ENCODE measurements at places on chromosomes 12 and 14. TPM values are rescaled to one million over a fixed set of nuclear protein-coding genes. Genes with fewer than 3 reads are reported as not detected.

GRCh38 chr12:30847259-30847658, 79.3 kb upstream of the TSPAN11 start:
- DNase-seq, result no peak

GRCh38 chr12:46843811-46844210, 18.0 kb upstream of the SLC38A4 start:
- no peak for DNase-seq

GRCh38 chr14:77674931-77675330, 32.9 kb downstream of the ALKBH1 start:
- no peak for DNase-seq

OR6C2 gene
- total RNA-seq, result not detected

- no peak for DNase-seq
Measured at GRCh38 chr14:96217376-96217913, 12.8 kb downstream of the BDKRB2 start.

DNA sequence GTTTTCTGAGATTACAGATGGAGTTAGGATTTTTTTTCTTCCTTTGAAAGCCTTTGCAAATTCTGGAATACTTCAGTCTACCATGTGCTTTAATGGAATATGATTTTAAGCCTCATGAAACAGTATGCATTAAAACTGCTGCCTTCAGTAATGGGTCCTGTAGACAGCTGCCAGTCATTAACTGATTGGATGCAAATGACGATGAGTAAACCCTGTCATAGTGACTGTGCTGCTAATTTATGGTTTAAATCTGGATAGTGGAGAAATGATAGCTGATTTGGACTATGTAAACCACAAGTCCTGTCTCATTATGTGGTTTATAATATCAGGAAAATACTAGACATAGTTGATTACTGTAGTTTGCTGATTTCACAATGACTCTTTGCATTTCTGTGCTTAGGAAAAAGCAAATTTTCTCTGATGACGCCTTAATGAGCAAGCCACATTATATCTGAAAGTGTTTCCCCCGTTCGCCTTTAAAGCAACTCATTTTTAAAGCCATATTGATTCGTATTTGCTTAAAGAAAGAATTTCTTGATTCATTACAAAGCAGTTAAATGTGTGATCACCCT, 217.6 kb downstream of the TMTC2 start:
- DNase-seq, result no peak

GRCh38 chr14:105060751-105061427, 4.3 kb downstream of the GPR132 start:
- DNase-seq, result peak; percentile 93

DNA sequence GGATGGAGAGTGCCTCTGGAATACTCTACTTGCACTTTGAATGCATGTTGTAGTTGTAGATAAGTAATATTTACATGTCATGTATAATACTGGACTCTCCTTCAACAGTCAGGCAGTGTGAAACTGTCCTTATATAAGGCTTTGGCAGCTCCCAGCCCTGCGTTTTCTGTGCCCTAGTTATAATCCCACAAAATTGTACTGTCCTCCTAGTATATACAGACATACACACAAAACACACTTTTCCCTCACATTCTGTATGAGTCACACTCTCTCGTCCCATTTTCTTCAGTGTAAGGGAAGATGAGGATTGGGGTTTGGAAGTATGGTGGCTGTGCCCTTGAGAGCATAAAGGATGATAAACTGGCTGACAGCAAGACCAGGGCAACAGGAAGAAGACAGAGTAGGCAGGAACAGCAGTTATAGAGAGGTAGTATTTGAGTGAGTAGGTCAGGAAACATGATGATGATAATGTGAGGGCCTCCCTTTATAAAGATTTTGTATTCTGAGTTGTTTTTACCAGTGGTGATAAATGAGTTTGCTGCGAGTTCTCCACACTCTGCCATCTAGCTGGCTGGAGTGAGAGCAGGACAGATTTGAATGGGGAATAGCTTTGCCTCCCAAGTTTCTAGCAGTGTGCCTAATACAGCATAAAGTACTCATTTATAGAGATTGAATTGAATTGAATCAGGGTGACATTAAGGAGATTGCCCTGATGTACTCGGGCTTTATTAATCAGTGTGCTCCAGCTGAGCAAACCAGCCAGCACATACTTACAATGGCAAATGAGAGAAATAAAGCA, 5.0 kb downstream of the CREBL2 start:
- no peak for DNase-seq

GRCh38 chr12:66052988-66053615, 77.4 kb downstream of the LLPH start:
- DNase-seq, result no peak

DNA sequence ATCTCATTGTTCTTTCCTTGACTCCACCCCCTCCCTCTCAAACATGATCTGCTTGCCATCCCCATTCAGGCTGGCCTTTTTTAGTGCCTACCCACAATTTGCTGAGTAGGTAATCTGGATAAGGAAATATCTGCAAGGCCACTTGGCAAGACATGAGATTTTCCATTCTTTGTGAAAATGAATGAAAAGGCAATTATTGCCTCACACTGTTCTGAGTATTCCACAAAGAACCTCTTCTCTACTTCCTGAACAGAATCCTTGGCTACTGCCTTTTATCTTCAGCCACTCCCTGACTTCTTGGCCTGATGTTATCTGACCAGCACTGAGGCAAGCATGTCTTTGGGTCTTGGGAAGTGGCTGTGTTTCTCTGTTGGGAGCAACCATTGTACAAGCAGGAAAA, 263.2 kb upstream of the ATP2B1 start:
- DNase-seq, result no peak

LTBR gene
- total RNA-seq, result 153 TPM

- DNase-seq, result no peak
Measured at GRCh38 chr14:92581966-92582566, 68.5 kb downstream of the RIN3 start.

- no peak for DNase-seq
Measured at GRCh38 chr12:56517854-56518253, 3.8 kb upstream of the RBMS2 start.

PSMB5 gene
- 114 TPM for total RNA-seq

CACNA2D4 gene
- total RNA-seq, result 6.5 TPM

ETFBKMT gene
- total RNA-seq, result 3.9 TPM

RAP1B gene
- total RNA-seq, result 137 TPM

- DNase-seq, result peak; percentile 41
Measured at GRCh38 chr14:99272899-99273765, 1.1 kb upstream of the BCL11B start.

KRT8 gene
- 1,126 TPM for total RNA-seq

DNA sequence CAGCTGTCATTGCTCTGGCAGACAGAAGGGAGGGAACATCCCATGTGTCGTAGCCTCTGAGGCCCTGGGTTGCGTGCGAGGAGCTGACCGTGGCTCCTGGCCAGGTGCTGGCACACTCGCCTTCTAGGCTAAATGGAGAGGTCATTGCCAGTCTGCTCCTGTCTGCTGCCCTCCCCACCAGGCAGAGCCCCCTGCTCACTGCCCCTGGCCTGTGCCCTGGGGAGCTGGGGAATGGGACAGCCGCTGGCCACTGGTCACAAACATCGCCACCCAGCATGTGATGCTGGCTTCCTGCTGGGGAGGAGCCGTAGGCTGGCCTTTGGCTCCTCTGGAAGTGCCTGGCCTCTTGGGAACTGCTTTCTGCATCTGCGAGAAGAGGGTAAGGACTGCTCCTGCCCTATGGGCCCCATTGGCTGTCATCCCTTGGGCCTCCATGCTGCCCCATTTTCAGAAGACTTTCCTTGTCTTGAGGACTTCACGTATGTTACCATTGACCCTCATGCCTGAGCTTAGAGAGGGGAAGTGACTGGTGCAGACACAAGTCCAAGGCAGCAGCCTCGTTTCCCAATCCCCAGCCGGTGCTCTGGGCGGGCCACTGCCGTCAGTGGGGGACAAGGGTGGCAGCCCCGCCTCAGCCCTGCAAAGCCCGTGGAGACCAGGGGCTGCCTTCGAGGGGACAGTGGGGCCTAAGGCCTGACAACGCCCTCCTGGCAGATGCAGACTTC, 2.0 kb upstream of the TNFAIP2 start:
- no peak for DNase-seq

DNAI7 gene
- total RNA-seq, result 1.1 TPM

DNA sequence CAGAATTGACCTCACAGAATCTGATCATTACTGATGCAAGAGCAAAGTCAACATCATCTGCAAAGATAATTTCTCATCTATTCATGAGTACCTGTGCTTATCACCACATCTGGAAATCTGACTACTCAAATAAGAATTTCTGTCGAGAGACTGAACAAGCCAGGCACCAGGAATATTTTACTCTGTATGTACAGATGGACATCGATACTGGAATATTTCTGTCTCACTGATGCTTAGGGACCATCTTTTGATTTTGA, 105.2 kb downstream of the BICD1 start:
- DNase-seq, result no peak

TMEM119 gene
- 90.9 TPM for total RNA-seq

DTX1 gene
- total RNA-seq, result 0.70 TPM

DNA sequence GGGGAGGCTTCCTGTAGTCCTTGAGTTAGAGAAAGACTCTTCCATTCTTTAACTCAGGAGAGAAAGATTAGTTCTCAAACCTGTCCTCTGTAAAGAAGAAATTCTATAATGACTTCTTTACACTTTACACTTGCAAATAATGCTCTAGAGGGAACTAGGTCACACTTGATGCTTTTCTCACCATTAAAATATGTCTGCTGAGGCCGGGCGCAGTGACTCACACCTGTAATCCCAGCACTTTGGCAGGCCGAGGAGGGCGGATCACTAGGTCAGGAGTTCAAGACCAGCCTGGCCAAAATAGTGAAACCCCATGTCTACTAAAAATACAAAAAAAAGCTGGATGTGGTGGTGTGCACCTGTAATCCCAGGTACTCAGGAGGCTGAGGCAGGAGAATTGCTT, 6.3 kb downstream of the NTN4 start:
- no peak for DNase-seq

All from left lung (tissue), 14 donors.